KG1 (cell line): ENCODE measurements at places on chromosomes 2 and 18.

DNA sequence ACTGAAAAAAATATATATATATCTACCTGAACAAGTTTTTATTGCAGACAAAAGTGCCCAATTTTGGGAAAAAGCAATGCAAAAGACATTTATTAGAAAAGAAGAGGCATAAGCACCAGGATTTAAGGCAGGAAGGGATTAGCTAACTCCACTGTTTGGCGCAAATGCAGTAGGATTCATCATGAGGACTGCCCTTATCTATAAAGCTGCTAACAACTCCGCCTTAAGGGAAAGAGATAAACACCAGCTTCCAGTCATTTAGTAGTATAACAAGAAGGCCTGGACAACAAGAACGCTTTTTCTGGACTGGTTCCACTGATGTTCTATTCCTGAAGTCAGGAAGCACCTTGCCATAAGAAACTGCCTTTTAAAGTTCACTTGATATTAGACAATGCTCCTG is 52.9 kb upstream of the FSHR start:
- no peak for DNase-seq

DNA sequence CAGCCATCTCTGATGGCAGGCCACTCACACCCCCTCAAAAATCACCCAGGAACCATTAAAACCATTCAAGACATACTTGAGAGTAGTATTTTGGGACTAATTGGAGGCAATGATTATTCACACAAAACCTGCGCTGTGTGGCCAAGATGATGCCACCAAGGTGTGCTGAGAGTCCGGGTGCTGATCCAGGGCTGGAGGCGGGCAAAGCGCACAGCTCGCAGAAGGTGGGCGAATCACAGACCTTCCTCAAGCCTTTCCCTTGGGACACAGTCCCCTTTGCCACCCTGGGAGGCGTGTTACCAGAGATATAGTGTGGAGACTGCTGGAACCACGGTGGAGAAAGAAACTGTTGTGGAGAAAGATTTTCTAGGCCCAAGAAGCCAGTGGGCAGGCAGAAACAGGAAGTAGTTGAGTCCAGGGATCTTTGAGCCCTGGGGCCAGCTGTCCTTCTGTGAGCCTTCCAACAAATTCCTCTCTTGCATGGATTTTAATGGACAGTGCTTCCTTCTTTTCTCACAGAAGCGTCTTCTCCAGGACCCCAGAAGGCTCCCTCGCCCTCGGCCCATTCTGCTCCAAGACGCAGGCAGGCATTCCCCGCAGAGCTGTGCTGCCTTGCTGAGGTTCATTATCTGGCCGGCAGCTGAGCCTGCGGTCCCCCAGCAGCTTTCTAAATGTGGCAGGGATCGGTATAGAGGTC is 8.0 kb downstream of the COPS9 start:
- no peak for DNase-seq

GRCh38 chr2:70935468-70936164 is at the start of gene ATP6V1B1:
Gene ATP6V1B1, plus strand, starts transcription at chr2:70935900. Its CDS starts 55 bp downstream, at chr2:70935955.
- DNase-seq, result no peak

GRCh38 chr2:49037197-49037596 is 117.1 kb downstream of the FSHR start:
- no peak for DNase-seq

- DNase-seq, result no peak
Observed at GRCh38 chr2:60536746-60537145, 16.7 kb downstream of the BCL11A start.

- no peak for DNase-seq
Observed at GRCh38 chr2:113214141-113214540, 40.4 kb downstream of the PSD4 start.

- DNase-seq, result no peak
Observed at GRCh38 chr18:3710712-3711301, 260.8 kb downstream of the TGIF1 start.
